ENCODE measurements at places on chromosomes 16 and 17.

- DNase-seq: no peak
Observed at GRCh38 chr16:30434852-30435251, 5.0 kb upstream of the DCTPP1 start.

DNA sequence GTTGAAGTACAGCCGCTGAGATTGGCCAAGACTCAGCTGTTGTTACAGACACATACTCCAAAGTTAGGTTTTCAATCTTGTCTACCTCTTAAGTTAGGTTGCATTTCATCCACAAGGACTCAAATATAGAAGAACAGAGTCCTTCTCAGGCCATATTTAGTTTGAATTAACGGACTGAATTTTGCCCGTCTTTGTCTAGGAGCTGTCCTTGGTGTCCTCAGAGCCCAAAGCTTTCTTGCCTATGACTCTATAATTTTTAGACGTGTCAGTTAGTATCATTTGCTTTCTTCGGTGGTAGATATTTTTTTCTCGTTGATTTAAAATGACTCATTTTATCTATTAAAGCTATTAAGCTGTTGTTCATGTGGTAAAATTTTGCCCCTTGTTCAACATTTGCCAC lies 403.2 kb downstream of the HS3ST3B1 start:
- no peak for DNase-seq

DNA sequence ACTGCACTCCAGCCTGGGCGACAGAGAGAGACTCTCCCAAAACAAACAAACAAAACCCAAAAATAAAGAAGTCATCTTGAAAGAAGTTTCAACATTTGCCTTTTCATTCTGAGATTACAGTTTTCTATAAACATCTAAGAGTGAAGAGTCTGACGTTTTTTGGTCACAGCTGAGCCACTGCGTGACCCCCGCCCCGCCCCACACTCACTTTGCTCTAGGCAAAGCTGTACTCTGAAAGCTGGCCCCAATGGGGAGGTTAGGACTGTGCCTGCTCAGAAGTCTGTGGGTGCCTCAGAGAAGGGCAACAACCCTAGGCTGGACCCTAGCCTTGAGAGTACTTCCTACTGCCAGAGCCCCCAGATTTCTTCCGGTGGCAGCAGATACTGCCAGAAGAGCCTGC lies 19.3 kb downstream of the CYB5D2 start:
- DNase-seq: no peak

- no peak for DNase-seq
Observed at GRCh38 chr16:3752984-3753383, 35.7 kb upstream of the TRAP1 start.

GRCh38 chr17:57160624-57161023 lies 75.6 kb downstream of the AKAP1 start:
- DNase-seq: no peak

DNA sequence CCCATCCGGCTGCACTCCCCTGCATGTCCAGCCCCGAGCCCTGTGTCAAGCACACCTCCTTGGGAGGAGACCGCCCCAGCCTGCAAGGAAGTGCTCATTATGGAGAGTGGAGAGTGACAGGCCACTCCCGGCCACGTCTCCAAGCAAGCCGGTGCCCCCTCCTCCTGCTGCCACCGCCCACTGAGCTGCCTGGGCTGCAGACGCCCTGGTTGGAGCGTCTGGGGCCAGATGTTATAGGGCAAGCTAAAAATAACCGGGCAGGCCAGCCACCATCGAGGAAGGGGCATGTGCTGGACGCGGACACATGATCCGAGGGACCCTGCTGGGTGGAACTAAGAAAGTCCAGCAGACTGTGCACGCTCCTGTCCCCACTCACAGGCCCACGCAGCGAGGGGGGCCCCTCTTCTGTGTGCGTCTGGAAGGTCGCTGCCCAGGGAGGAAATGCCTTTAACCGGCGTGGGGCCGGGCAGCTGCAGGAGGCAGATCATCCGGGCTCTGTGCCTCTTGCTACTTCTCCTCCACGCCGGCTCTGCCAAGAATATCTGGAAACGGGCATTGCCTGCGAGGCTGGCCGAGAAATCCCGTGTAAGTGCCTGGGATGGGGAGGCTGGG lies at the start of gene WFDC1:
Gene WFDC1, plus strand, starts transcription at position 348 of the 612 bp plus-strand sequence. Its CDS starts 94 bp downstream, at position 442.
- DNase-seq: no peak

DNA sequence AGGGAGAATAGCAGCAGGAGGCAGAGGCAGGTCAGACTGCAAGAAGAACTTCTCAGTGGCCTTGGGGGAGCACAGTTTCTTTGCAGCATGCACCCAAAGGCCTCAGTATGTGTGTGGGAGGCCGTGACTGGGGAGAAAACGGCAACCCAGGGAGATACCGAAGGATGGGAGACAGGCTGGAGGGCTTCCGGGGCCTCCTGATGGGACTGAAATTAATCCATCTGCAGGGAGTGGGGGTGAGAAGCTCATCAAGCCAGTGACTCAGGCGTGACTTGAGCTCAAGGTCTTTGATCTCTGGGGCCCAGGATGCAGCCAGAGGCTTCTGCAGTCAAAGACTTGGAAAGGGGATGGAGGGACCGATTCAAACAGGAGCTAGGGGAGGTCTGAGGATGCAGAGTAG lies 5.1 kb upstream of the C17orf113 start:
- no peak for DNase-seq

All from GM18507 (cell line).